ENCODE measurements at places on chromosomes 1 and 21.

DNA sequence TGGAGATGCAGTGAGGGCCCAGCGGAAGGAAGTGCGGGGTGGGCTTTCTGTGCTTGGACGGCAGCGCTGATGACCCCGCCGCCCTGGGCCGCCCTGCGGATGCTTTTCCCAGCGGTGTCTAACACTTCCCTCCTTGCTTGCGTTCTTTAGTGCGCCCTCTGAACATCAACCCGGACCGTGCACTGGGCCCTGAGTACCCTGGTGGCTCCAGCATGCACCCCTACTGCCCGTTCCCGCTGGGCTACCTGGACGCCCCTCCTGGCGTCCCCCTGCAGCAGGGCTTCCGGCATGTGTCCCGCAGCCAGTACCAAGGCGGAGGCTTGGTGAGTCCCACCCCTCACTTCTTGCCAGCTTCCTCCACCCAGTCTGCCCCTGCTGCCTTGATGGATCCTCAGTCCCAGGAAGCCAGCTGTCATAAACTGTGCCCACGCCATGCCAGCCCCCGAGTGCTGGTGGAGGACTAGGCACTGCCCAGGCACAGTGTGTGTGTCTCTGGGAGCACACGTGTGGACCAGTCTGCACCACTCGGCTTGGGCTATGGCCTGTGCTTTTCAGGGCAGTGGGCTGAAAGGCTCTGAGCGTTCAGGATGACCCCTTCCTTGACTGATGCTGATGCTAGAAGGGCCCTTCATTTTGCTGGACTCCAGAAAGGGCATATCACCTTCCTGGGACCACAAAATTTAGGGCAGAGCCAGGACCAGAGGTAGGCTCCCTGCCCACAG is 2.3 kb downstream of the DMRTB1 start:
- DNase-seq: peak; percentile 95

GRCh38 chr1:201851949-201852348 is 23.0 kb downstream of the IPO9 start:
- DNase-seq: no peak

- no peak for DNase-seq
Observed at GRCh38 chr21:29873908-29874307, 65.9 kb downstream of the GRIK1 start.

DNA sequence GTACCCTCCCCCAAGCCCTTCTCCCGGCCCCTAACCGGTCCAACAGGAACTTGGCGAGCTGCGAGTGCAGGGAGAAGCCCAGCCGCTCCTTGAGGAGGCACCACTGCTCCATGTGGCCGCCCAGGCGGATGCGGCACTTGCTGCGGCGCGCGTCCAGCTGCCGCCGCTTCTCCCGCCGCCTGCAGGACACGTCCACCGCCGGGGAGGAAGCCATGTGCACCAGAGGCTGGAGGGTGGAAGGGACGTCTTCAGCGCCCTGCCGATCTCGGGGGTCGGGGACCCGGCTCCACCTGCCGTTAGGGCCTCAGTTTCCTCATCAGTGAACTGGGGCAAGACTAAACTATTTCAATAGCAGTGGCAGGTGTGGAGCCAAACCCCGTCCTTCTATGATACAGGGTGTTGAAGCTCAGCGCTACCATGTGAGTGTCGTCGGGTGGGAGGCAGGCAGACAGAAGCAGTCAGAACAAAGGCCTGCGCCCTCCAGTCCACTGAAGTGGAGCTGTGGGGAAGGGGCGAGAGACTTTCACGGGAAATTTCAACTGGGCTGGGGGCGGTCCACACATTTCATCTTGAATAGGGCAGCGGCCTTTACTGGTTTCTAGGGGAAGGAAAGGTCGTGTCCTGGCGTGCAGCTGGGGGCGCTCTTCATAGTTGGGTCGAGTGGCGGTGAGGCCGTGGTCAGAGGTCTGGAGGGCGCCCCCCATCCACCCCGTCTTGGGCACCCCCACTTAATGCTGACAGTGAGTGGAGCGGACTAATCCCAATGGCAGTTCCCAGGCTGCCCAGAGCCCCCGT is 592 bp downstream of the ZNF692 start:
- no peak for DNase-seq

- peak; percentile 76 for DNase-seq
Observed at GRCh38 chr1:41622402-41622801, 137.9 kb upstream of the EDN2 start.

DNA sequence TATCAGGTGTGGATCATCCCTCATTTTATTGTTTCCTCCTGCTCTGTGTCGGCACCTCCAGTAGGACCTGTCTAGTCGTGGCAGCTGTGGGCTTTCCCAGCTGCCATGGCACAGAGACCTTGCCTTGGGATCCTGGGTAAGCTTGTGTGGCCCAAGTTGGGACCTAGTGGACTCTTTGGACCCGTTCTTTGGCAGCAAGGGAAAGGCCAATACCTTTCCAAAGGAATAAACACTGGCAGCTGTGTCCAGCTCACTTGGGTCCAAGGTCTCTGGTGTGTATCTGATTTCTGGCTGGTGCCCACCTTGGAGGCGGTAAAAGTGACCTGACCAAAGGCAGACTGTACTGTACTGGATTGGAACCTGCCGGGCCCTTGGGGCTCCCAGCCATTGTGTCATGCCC is 21.8 kb downstream of the DIP2A start:
- DNase-seq: no peak

GRCh38 chr1:115363171-115363570 is 25.1 kb upstream of the NGF start:
- no peak for DNase-seq

GRCh38 chr1:29973406-29973805 is 737.1 kb downstream of the PTPRU start:
- DNase-seq: peak; percentile 40

GRCh38 chr1:76613886-76614285 is 253.4 kb upstream of the ST6GALNAC5 start:
- no peak for DNase-seq

- DNase-seq: no peak
Observed at GRCh38 chr1:210262167-210262896, 29.7 kb downstream of the SERTAD4 start.

- DNase-seq: no peak
Observed at GRCh38 chr1:53081384-53082066, 19.5 kb downstream of the PODN start.
